GOT3 (cell line): ENCODE measurements at places on chromosomes 3 and 15.

DNA sequence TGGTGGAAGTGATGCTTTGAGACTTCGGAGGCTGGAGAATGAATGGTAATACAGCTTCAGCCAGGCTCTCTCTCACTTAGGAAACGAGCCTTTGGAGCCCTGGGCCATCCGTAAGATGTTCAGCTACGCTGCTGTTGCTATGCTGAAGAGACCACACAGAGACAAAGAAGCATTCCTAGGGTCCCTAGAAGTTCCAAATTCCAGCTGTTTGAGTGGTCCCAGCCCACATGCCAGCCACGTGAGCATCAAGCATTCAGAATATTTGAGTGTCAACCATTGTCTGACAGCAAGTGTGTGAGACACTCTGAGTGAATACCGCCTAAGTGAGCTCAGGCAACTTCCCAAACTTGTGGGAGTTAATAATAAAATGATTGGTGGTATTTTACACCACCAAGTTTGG is 212.9 kb downstream of the CD47 start:
- no peak for DNase-seq

GRCh38 chr3:30078736-30079135 is 527.7 kb upstream of the TGFBR2 start:
- no peak for DNase-seq

DNA sequence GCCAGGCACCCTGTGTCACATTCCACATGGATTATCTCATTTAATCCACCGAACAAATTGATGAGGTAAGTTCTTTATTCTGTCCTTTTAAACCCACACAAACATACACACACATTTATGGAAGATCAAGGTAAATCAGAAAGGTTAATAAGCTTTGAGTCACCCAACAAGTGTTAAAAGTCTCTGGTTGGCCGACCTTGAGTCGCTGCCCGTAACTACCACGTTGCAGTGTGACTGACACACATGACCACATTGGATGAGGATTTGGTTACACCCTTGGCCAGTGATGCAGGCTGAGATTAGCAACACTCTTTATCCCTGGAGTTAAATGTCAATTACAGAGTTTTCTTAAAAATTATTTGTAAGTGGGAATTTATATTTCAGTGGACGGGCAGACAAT is 19.2 kb downstream of the FOXP1 start:
- no peak for DNase-seq

DNA sequence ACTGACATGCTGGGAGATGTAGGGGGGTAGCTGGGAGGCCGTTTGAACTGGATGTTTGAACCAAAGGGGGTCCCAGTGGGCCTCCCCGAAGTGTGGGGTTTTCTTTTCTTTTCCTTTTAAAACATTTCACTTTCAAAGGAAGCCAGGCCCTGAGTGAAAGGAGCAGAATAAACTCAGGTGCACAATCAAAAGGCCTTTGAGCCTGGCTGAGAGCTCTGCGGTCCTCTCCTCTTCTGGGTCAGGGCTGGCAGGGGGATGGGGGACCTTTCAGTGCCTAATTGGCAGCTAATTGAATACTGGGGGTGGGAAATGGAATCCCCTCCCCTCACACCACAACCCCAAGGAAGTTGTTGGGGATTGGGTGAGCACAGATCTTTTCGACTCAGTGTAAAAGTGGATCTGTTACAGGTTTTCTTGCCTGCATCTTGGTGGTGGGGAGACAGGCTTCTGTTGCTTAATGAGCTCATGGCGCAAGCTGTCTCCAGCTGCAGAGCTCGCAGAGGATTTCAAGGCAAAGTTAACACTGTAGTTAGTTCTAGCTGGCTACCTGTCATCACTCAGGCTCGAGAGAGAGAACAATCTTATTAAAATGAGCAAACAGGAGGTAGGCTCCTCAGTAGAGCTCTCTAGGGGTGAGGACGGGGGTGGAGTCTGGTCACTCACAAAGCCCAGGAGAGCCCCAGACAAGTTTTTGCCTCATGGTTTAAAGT is 132.6 kb downstream of the RAB11A start:
- DNase-seq: no peak

DNA sequence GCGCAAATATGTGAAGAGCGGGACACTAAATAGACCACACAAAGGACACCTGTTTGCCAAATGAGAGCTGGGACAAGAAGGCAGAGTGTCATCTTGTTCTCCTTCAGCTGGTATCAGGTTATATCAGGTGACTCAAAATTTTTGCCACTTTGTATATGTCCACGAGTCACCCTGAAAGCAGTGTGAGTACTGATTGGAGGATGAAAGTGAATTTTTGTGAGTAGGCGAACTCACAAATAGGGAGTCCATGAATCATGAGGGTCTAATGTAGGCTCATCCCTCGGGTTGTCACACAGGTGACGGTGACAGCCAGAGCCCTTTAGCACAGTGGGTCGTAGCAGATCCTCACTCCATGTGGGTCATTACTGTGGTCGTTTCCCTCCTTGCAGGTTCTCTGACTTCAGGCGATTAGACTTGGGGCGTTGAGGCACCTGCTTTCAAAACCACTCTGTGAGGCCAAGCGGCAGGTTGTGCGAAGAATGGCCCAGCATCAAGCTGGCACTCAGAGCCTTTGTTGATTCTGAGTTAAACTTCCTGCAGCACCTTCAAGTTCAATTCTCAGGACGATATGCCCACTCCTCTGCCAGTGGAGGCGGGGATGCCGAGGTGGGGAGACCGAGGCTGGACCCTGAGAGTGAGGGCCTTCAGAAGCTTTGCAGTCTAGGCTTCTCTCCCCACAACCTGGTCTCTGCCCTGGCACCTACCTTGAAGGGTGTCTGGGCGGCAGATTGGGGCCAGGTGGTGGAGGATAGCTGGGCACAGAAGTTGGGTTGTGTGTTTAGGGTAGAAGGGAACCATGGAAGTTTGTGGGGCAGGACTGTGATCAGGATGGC is 173.8 kb downstream of the SMAD6 start:
- no peak for DNase-seq
